NCI-H1417 treated with DMSO at 0.1 percent for 48 hours (cell line): ENCODE measurements at places on chromosomes 16 and 17.

DNA sequence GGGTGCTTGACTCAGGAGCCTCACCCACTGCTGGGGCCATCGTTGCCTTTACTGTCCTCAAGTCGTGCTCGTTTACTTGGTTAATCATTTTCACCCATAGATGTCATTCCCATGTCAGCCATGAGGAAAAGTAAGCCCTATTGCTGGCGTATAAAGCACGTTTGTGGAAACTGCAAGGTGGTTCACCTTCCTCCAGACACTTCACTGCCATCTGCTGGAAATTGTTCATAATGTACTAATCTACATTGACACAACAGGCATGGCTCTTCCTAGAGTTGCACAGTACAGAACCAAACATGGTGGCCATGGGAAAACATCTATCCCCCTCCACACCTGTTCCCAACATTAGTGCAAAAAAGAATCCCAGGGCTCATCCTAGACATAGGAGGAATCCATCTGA, 116.6 kb downstream of the ZNF18 start:
- DNase-seq, result no peak

GRCh38 chr16:3249451-3249850, 7.0 kb downstream of the MEFV start:
- DNase-seq, result no peak

GRCh38 chr17:76893623-76894334, 25.6 kb downstream of the MGAT5B start:
- no peak for DNase-seq

DNA sequence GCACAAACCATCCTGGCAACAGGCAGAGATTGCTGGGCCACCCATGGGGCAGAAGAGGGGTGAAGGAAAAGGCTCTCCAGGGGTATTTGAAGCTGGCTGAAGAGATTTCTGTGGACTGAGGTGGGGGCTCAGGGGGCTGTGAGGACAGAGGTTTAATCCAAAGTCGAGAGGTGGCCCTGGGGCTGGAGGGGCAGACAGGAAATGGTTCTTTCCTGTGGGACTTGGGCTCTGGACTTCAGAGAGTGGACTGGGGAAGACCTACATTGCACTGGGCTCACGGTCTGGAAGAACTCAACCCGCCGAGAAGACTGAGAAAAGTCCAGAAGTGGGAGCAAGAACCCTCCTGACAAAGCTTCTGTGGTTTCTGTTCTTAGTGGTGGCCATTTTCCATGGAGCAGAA, 2.9 kb downstream of the CCDC42 start:
- no peak for DNase-seq
